SK-N-SH (cell line): ENCODE measurements at places on chromosomes 16 and 17. TPM values are rescaled to one million over a fixed set of nuclear protein-coding genes. Genes with fewer than 3 reads are reported as not detected.
A peak's percentile ranks its signal among the peaks of the same experiment; 100 is the strongest.

GRCh38 chr17:3974980-3975379 is 10.7 kb upstream of the ATP2A3 start:
- no peaks in the 10 kb centered on the region for H3K36me3 ChIP-seq
- no peak for DNase-seq
- H3K27me3 ChIP-seq = no peaks in the 10 kb centered on the region
- no peak overlapping the region for H3K27ac ChIP-seq

DNA sequence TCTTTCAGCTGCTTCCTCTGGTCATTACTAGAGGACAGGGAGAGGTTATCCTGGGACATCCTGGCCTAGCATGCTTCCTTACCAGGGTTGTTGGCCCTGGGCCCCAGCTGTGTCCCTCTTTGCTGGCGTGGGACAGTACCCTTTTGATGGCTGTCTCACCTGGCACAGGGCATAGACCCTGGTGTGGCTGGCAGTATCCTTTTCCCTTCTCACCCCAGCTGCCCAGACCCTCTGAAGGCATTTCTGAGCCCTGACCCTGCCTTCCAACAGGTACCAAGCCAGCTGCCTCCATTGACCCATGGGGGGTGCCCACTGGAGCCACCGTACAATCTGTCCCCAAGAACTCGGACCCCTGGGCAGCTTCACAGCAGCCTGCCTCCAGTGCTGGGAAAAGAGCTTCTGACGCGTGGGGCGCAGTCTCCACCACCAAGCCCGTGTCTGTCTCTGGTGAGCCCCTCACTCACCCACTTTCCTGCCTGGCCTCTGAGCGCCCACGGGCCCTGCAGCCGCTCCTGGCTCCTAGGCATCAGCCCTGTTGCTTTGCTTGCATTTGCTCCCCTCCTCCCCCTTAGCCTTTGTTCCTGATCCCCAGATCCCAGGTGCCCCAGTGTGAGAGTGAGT is 34.0 kb downstream of the B9D1 start:
- no peak overlapping the region for H3K27ac ChIP-seq
- peaks cover 14% of the 10 kb centered on the region for H3K36me3 ChIP-seq
- H3K4me1 ChIP-seq = peaks cover 5% of the 10 kb centered on the region; the same call in 1 of the 2 replicates

DNA sequence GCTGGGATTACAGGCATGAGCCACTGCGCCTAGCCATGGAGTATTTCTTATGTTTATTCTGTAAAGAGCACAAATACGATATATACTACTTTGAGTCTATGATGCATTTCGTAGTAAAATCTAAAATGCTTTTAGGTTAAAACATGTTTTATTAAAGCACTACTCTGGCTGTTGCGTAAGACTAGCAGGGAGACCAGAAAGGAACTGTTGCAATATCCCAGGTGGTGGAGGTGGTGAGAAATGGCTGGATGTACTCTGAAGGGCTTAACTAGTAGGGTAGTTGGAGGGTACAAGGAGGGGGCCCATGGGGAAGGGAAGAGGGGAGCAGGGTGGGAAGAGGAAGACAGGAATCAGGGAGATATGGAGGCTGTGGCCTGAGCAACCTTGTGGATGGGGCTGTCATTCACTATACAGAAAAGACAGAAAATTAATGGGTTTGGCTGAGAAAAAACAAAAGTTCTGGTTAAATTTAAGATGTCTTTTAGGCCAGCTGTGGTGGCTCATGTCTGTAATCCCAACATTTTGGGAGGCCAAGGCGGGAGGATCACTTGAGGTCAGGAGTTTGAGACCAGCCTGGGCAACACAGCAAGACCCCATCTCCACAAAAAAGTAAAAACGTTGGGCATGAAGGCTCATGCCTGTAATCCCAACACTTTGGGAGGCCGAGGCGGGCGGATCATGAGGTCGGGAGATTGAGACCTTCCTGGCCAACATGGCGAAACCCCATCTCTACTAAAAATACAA is 35.8 kb downstream of the ST3GAL2 start:
- no peak overlapping the region for H3K4me3 ChIP-seq
- peaks cover 12% of the 10 kb centered on the region; the same call in 1 of the 2 replicates for H3K4me1 ChIP-seq
- H3K27me3 ChIP-seq = no peaks in the 10 kb centered on the region
- DNase-seq = no peak
- H3K36me3 ChIP-seq = peaks cover 6% of the 10 kb centered on the region; the same call in 1 of the 2 replicates

DNA sequence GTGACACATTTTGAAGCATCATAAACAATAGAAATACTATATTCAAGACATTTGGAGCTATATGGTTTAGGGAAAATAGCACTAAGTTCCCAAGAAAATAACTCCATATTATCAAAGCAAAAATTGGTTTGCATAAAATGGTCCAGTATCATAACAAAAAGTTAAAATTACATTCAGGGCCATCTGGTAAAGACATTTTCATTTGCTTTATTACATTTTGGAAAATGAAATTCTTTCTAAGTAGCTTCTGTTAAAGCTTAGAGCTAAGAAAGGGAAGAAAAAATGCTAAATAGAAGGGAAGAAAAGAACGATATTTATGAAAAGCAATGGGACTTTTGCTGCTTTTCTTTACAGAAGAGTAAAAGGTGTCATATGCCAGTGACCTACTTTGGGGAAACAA is 155.4 kb upstream of the GOT2 start:
- no peak for DNase-seq
- no peak overlapping the region for H3K4me3 ChIP-seq
- H3K4me1 ChIP-seq = no peaks in the 10 kb centered on the region
- H3K27ac ChIP-seq = no peak overlapping the region
- H3K36me3 ChIP-seq = no peaks in the 10 kb centered on the region

GRCh38 chr16:10561425-10561824 is 19.0 kb downstream of the EMP2 start:
- H3K27ac ChIP-seq = no peak overlapping the region
- peaks cover 7% of the 10 kb centered on the region; the same call in 1 of the 2 replicates for H3K4me1 ChIP-seq
- H3K4me3 ChIP-seq = no peak overlapping the region

- no peaks in the 10 kb centered on the region for H3K27me3 ChIP-seq
- H3K4me1 ChIP-seq = peaks cover 21% of the 10 kb centered on the region
- peak overlapping the region; percentile 31; the same call in 1 of the 2 replicates for H3K27ac ChIP-seq
- peak; percentile 24 for DNase-seq
- H3K4me3 ChIP-seq = no peak overlapping the region
- H3K36me3 ChIP-seq = no peaks in the 10 kb centered on the region
These were observed 29.7 kb upstream of the ITGA3 start for GRCh38 chr17:50026046-50026675.

GRCh38 chr17:49842846-49843245 is 5.0 kb downstream of the TAC4 start:
- H3K4me1 ChIP-seq = no peaks in the 10 kb centered on the region
- H3K36me3 ChIP-seq = no peaks in the 10 kb centered on the region
- no peak for DNase-seq
- H3K4me3 ChIP-seq = no peak overlapping the region
- H3K27me3 ChIP-seq = no peaks in the 10 kb centered on the region

DNA sequence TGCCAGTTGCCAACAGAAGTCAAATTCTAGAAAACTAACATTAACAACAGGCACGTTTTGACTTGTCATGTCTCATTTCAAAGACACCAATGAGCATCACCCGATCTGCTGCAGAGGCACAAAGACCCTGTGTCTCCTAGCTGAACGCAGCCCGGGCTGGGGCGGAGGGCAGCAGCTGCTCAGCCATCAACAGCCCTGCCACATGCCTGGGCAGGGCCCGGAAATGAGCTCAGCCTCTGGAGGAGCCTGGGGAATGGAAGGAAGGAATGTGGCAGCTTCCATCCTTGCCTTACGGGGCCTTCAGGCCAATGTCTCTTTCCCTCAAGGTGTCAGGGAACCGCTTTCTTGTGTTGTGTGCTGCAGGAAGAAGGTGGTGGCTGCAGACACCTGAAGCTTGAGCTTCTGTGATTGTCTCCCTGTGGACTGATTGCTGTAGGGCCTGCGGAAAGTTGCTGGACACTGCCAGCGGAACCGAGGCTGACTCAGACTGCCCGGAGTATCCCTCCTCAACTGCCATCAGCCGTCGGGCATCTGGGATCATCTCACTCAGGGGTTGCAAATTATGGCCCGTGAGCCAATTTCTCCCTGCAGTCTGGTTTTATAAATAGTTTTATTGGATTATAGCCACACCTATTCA is 7.3 kb downstream of the CDH13 start:
- no peak for DNase-seq
- no peak overlapping the region for H3K4me3 ChIP-seq
- no peaks in the 10 kb centered on the region for H3K27me3 ChIP-seq
- H3K36me3 ChIP-seq = no peaks in the 10 kb centered on the region
- peak overlapping the region; percentile 60 for H3K27ac ChIP-seq
- H3K4me1 ChIP-seq = peaks cover 39% of the 10 kb centered on the region

DNA sequence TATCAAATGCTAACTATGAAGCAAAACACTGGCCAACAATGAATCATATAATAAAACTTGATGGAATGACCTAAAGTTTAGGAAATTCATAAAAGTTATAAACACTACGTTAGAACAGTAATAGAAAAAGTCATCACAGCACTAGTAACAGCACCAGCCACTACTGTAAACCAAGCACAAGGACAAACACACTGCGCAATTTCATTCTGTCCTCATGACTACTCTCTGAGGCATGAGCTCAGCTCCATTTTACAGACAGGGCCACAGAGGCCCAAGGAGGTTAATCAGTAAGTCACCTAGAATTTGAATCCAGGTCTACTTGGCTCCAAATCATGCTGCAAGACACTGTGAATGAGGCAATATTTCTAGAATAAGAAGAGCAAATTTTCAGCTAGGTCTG is 13.4 kb downstream of the EMC8 start:
- H3K4me3 ChIP-seq = no peak overlapping the region
- DNase-seq = no peak
- peaks cover 39% of the 10 kb centered on the region for H3K36me3 ChIP-seq

DNA sequence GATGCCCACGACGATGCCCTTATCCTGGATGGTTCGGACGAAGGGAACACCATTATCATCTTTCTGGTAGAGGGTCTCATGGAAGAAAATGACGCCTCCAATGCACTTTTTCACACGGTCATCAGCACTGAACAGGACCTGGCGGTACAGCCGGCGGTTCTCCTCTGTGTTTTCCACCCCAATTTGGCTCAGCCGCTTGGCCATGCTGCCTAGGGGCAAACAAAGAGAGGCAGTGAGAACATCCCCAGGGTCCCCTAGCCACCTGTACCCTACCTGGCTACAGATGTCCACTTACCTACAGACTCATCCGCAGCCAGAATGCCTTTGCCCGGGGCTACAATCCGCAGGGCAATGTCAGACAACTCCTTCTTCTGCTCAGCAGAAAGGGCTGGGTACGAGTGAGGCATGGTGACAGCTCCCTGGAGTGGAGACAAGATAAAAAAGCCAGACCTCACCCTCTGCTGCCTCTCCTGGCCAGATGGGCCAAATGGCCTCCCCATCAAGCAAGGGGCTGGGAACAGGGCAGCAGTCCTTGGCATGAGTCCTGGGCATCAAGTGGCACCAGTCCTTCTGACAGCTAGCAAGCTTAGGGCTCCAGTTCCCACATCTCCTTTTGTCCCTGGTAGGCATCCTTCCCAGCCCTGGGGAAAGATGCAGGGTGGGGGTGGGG is 1.4 kb downstream of the ALDOC start:
- DNase-seq = peak; percentile 76
- H3K27ac ChIP-seq = no peak overlapping the region
- no peaks in the 10 kb centered on the region for H3K27me3 ChIP-seq
- no peak overlapping the region; the same call in 1 of the 2 replicates for H3K4me3 ChIP-seq
- H3K36me3 ChIP-seq = peaks cover 31% of the 10 kb centered on the region

- peak; percentile 95 for DNase-seq
- H3K27me3 ChIP-seq = no peaks in the 10 kb centered on the region
- H3K4me1 ChIP-seq = peaks cover 9% of the 10 kb centered on the region
- H3K27ac ChIP-seq = peak within 1 kb of the TSS; percentile 61
- peaks cover 4% of the 10 kb centered on the region for H3K36me3 ChIP-seq
These were observed at the start of gene AMFR for GRCh38 chr16:56425439-56425832. Gene AMFR, minus strand, starts transcription at chr16:56425545. Its CDS starts 218 bp downstream, at chr16:56425327.

DNA sequence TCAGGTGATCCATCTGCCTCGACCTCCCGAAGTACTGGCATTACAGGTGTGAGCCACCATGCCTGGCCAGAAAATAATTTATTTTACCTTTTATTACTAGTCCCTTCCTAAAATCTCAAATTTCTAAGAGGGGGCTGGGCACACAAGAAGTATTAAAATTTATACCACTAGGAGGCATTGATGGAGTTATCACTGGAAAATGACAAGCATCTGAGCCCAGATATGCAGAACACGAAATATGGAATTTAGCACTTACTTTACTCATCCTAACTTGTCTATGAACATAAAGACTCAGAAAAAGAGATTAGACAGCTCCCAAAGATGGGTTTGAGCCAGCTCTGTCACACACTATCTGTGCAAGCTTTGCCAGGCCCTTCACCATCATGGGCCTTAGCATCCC is 46.4 kb downstream of the STAT5A start:
- 0 out of 2 replicates have a peak overlapping the region, but pooled peaks have one; percentile 9 for H3K27ac ChIP-seq
- no peaks in the 10 kb centered on the region for H3K27me3 ChIP-seq
- DNase-seq = no peak

DNA sequence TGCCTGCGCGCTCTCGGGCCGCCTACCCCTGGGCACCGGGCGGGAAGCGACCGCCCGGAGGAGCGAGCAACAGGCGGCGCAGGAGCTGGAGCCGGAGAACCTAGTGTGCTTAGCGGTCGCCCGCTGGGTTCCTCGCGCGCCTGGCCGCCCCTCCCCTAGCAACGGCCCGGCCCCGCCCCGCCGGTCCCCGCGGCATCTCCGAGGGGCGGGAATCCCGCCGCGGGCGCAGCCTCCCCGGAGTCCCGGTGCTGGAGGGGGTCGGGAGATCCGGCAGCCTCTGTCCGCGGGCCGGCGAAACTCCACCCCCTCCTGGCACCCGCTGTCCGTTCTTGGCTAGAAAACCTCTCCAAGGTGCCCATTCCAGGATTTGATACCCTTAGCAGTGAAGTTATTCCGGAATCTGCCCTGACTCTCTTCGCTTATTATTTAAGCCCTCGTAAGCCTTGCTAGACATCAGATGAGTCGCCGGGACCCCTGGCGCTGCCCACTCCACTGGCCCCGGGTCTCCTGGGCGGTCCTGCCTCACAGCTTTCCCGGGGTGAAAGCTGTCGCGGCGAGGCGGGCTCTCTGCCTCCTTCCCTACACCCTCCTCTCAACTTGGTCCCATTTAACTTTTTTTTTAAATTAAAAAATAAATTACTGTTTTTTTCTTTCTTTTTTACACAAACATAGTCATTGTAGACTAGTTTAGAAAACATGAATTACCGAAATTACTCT is at the start of gene RPRML:
Gene RPRML (minus strand): TSS at position 107 of the 717 bp plus-strand sequence. CDS start 246 bp downstream, outside the sequence.
- H3K36me3 ChIP-seq = no peaks in the 10 kb centered on the region
- H3K27ac ChIP-seq = no peak within 1 kb of the TSS
- peak within 1 kb of the TSS; percentile 49 for H3K4me3 ChIP-seq
- DNase-seq = peak; percentile 86

GRCh38 chr16:11394593-11394960 is 49.3 kb downstream of the RMI2 start:
- no peak for DNase-seq
- no peaks in the 10 kb centered on the region for H3K27me3 ChIP-seq
- H3K4me1 ChIP-seq = no peaks in the 10 kb centered on the region
- no peak overlapping the region for H3K27ac ChIP-seq
- no peaks in the 10 kb centered on the region for H3K36me3 ChIP-seq
- no peak overlapping the region for H3K4me3 ChIP-seq

ZNF469 gene
- polyA plus RNA-seq = 0.24 and 0.56 TPM in 2 replicates

NPW gene
- polyA plus RNA-seq = 0.62 and 1.1 TPM in 2 replicates

C17orf100 gene
- 2.6 and 2.7 TPM in 2 replicates for polyA plus RNA-seq

SLC12A3 gene
- polyA plus RNA-seq = not detected in 2 replicates

ADGRG3 gene
- polyA plus RNA-seq = not detected in 2 replicates

GNGT2 gene
- 10.4 and 11.0 TPM in 2 replicates for polyA plus RNA-seq

ALG1 gene
- polyA plus RNA-seq = 27.0 and 32.2 TPM in 2 replicates

XAF1 gene
- polyA plus RNA-seq = 0.02 and 0.03 TPM in 2 replicates
